Activated gamma-delta T cell treated with Interleukin-2 at 50 U/mL for 16 hours (primary cell): ENCODE measurements at places on chromosomes 6 and 20.

GRCh38 chr6:42292004-42292740, 74.5 kb upstream of the MRPS10 start:
- DNase-seq, result peak; percentile 26

- no peak for DNase-seq
Measured at GRCh38 chr6:18011287-18011686, 23.9 kb upstream of the KIF13A start.

- DNase-seq, result peak; percentile 75
Measured at GRCh38 chr6:32415521-32416019, 8.6 kb upstream of the BTNL2 start.

GRCh38 chr6:36698871-36699271, 1.2 kb downstream of the RAB44 start:
- no peak for DNase-seq

DNA sequence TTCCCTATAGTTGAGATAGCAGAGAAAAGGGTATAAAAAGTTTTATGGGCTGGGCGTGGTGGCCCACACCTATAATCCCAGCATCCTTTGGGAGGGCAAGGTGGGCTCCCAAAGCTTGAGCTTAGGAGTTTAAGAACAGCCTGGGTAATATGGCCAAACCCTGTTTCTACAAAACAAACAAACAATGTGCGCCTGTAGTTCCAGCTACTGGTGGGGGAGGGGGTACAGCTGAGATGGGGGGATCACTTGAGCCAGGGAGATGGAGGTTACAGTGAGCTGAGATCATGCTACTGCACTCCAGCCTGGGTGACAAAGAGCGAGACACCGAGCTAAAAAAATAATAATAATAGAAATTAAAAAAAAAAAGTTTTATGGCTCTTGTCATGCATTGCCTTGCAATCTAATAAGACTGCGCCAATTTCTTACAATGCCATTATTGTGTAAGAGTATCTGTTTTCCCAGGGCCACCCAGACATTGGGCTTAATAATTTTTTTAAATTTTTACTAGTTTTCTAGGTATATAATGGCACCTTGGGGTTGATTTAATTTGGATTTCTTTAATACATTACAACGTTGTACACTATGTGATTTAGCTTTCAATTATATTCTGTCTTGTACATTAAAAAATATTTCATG, 3.9 kb downstream of the ACSS2 start:
- DNase-seq, result no peak

DNA sequence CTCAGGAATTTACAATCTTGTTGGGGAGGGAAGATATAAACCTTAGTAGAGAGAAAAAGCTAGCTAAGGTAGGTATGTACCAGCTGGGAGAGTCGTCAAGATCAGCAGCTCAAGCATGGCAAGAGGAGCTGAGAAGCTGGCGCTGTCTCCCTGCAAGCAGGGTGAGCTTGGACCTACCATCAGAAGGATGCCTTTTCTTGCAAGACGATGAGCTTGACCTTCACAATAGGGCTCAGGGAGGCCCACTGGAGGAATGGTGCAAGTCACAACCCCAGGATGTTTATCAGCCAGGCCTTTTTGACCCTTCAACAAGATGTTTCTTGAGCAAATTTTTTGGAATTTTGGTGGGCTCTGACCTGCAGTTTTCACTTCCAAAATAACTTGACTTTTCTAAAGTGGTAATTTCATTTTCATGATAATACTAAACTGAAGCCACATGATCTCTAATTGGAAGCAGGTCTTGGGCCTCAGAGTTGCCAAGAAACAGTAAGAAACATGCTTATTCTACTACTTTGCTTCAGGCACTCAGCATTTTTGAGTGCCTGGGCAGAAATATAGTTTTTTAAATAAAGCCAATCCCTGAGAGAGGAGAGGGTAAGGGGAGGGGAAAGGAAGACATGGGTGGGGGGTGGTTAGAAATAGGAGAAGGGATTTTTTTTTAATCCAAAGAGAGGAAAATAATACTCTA, 258.1 kb downstream of the CLIC5 start:
- no peak for DNase-seq

GRCh38 chr6:10332111-10332510, 82.8 kb downstream of the TFAP2A start:
- no peak for DNase-seq

GRCh38 chr20:60069656-60070055, 111.4 kb downstream of the CDH26 start:
- DNase-seq, result no peak

GRCh38 chr6:105488516-105489215, 85.8 kb upstream of the PREP start:
- no peak for DNase-seq

DNA sequence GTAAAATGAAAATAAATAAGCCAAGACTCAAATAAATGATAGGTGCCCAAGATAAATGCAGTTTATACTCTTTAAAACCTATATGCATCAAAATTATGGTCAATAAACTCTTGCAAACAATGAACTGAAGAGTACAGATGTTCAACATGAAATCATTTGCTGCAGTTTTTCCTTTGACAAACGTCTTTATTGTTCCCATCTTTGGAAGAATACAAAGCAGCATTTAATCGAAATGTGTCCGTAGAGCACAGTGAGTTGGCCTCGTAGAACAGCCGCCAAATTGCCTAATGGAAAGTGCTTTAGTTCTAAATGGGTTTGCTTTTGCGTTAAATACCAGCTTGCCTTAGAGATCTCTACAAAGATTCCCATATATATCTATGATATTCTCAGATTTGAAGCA, 447.4 kb downstream of the PKHD1 start:
- DNase-seq, result no peak

GRCh38 chr6:65671922-65672321, 35.1 kb downstream of the EYS start:
- no peak for DNase-seq

DNA sequence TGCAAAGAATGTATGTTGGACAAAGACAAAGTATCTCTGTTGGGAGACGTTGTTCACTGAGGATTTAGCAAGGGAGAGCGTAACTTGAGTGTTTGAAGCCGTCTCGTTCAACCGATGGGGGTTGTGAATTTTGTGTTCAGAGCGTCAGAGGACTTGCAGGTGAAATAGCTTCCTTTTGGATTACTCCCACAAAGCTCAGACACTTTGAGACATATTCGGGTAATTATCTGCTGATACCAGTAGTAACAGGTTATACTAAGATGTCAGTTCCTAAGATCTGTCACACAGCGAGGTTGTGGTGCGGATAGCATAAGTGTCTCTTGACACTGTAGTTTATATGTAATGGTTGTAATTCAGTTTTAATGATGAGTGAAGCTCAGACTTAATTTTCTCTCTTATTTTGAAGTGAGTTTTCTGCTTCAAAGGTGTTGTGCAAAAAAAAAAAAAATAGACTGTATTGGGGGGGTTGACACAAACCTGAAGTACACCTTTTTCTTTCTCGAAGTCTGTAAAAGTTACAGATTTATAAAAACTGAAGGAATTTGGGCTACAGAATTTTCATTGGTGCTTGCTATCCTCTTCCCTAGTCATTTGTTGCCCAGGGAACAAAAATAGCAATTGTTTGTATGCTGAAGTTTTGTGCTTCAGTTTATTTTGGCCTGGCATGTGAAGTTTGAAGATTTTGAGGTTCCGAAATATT, 1.7 kb downstream of the ASXL1 start:
- no peak for DNase-seq

DNA sequence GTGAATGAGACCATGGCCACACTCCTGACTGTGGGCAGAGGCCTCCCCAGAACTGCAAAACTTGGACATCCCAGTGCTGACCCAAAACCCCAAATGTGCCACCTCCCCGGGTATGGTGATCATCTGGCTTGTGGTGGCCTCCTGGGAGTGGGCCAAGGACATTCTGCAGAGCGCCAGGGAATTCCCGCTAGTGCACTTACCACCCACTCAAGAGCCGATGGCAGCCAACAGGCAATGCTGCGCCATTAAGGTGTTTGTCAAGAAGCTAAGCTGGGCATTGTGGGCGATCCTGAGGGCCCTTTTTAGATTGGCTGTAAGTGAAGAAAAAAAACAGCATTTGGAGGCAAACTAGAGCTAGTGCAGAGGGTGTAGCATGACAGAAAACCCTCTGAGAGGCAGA, 9.4 kb downstream of the MMP24 start:
- DNase-seq, result no peak

GRCh38 chr20:33827634-33828325, 16.6 kb downstream of the CHMP4B start:
- DNase-seq, result no peak

DNA sequence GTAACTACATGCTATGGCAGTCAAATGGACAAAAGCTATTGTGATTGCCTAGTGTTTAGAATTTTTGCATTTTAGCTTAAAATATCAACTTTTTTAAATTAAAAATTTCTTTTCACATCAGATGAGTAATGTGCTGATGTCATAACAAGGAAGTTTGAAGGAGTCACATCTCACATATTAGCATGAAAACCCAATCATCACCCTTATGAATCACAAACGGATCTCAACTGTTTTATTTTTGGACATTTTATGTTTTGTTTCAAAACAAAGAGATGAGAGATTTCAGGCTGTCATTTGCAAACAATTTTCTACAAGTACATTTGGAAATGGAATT, 53.6 kb upstream of the TRERF1 start:
- DNase-seq, result no peak

GRCh38 chr20:32762754-32763201, 593 bp downstream of the DNMT3B start:
- DNase-seq, result no peak

DNA sequence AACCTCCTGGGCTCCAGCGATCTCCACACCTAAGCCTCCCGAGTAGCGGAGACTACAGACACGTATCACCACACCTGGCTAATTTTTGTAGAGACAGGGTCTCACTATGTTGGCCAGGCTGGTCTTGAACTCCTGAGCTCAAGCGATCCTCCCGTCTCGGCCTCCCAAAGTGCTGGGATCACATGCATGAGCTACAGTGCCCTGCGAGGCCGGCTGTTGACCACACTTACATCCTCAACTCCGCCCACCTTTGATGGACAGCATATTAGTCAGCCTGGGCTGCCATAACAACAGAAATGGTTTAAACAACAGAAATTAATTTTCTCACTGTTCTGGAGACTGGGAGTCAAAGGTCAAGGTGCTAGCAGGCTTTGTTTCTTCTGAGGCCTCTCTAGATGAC, 107.7 kb downstream of the JPH2 start:
- DNase-seq, result no peak

DNA sequence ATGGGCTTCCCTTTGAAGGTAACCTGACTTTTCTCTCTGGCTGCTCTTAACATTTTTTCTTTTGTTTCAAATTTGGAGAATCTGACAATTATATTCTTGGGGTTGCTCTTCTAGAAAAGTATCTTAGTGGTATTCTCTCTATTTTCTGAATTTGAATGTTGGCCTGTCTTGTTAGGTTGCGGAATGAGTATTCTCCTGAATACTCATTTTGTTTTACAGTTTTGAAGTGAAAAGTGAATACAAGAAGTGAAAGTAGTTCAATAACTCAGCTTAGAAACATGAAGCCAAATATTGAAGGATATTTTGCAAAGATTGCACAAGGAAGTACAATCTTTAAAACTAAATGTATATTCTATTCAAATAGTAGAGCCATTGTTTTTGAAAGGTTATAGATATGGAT, 120.2 kb upstream of the MAP3K4 start:
- no peak for DNase-seq

DNA sequence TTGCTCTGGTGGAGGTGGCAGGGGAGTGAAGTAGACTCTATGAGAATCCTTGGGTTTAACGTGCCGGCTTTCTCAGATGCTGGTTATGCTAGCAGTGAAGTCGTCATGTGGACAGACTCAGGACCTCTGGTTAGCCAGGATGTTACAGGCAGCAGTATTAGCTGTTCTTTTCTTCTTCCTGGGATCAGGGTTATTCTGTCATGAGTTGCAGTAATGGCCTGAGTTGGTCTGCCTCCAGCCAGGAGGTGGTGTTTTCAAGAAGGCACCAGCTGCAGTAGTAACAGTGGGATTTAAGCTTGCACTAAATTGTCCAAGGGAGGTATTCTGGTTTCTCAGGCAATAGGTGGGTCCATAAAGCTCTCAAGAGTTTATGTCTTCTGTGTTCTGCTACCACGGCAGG, 56.7 kb downstream of the HDDC2 start:
- DNase-seq, result no peak

DNA sequence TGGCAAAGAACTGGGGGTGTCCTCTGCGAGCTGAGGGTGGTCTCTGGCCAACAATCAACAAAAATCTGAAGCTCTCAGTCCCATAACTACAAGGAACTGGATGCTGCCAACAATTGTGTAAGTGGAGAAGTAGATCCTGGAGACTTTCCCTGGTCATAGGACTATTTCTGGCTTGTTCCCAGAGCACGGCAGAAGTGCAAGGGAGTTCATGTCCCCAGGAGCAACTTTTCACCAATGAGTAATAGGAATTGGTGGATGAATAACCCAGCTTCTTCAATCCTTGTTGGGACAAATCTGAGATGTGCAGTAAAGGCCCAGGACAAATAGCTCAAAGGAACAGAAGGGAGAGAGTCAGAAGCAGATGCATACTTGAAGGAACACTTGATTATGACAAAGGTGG, 95.5 kb downstream of the QRSL1 start:
- DNase-seq, result no peak

DNA sequence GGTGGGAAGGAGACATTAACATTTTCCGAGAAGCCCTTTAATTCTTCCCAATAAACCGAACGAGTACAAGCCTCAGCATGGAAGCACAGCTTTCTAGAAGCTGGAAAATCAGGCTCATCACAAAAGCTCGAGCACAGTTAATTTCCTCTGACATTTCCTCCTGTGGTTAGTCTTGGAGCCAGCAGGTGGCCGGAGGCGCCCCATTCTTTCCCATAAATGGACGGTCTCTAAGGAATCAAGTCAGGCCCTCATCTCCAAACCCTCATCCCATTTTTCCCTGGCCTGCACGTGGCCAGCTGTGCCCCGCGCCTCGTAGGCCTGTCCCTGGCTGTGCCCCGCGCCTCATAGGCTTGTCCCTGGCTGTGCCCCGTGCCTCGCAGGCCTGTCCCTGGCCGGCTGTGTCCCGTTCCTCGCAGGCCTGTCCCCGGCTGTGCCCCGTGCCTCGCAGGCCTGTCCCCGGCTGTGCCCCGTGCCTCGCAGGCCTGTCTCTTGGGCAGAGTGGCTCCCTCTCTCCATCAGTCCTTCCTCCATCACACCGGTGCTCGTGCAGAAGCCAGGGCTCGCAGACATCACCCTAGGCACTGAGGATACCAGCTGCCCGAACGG, 19.7 kb upstream of the NTSR1 start:
- no peak for DNase-seq

- no peak for DNase-seq
Measured at GRCh38 chr20:24933266-24933908, 15.7 kb upstream of the CST7 start.

DNA sequence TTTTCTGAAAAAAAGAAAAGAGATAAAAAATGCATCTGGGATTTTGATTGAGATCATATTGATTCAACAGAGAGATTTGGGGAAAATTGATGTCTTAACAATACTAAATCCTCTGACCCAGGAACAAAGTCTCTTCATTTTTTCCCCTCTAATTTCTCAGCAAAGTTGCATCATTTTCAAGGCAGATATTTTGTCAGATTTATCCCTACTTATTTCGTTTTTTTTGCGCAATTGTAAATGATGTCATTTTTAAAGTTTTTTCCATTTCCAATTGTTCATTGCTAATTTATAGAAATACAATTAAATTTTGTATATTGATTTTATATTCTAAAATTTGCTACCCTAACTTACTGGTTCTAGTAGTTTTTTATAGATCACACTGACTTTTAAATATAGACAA, 97.7 kb upstream of the TMEM170B start:
- DNase-seq, result no peak
